Prostate gland (tissue), 2 donors: ENCODE measurements at places on chromosomes 7 and 10. TPM values are rescaled to one million over a fixed set of nuclear protein-coding genes. Genes with fewer than 3 reads are reported as not detected.

- H3K27ac ChIP-seq = no peak overlapping the region
- no peaks in the 10 kb centered on the region for H3K36me3 ChIP-seq
- no peak overlapping the region for H3K4me3 ChIP-seq
- no peaks in the 10 kb centered on the region for H3K27me3 ChIP-seq
- H3K4me1 ChIP-seq = no peaks in the 10 kb centered on the region
These were observed 663.2 kb upstream of the ANKRD30A start for GRCh38 chr10:36462194-36462593.

Gene INHBA
- 6.6 TPM for total RNA-seq

DNA sequence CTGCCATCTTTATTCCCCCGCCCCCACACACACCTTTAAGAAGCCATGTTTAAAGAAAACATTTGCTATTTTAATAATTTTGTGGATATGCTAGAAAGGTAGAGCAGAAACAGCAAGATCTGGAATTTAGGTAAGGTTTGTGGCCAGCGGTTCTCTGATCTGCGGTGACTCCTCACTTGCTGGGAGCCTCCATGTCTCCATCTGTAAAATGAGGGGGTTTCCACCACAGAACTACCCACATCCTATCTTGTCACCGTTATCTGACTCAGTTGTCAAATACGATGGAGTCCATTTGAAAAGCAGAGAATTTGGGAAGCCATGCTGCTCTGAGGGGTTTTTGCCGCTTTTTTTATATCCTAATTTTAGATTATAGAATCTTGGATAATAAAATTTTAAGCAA lies 23.3 kb downstream of the MACC1 start:
- H3K36me3 ChIP-seq = no peaks in the 10 kb centered on the region
- no peaks in the 10 kb centered on the region for H3K4me1 ChIP-seq
- H3K4me3 ChIP-seq = no peak overlapping the region
- no peak for DNase-seq

- H3K27me3 ChIP-seq = no peaks in the 10 kb centered on the region
- no peaks in the 10 kb centered on the region for H3K36me3 ChIP-seq
- no peak for DNase-seq
- no peak overlapping the region for H3K4me3 ChIP-seq
These were observed 246.7 kb upstream of the TPK1 start for GRCh38 chr7:145082366-145083161.

Gene SKIDA1
- total RNA-seq = 1.5 TPM

Gene CYP3A7
- not detected for total RNA-seq

Gene HOXA4
- 1.8 TPM for total RNA-seq

DNA sequence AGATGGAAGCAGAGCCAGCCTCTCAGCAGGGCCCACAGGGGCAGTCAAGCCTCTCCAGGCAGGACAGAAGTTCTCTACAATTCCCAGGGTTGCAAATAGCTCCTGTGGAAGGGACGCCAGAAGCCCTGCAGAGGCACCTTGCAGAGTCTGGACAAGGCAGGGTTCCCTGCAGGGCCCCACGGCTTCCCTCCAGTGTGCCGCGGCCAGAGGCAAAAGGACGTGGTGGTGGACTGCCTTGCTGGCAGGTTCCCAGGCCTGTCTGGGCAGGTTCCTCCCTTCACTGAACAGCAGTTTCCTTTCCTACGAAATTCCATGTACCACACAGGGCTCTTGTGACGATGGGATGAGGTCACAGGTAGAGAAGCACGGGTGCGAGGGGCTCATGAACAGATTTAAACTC lies 25.1 kb downstream of the UPP1 start:
- no peaks in the 10 kb centered on the region for H3K27me3 ChIP-seq
- H3K4me3 ChIP-seq = no peak overlapping the region
- H3K27ac ChIP-seq = no peak overlapping the region
- no peaks in the 10 kb centered on the region for H3K36me3 ChIP-seq
- DNase-seq = no peak
- no peaks in the 10 kb centered on the region for H3K4me1 ChIP-seq

DNA sequence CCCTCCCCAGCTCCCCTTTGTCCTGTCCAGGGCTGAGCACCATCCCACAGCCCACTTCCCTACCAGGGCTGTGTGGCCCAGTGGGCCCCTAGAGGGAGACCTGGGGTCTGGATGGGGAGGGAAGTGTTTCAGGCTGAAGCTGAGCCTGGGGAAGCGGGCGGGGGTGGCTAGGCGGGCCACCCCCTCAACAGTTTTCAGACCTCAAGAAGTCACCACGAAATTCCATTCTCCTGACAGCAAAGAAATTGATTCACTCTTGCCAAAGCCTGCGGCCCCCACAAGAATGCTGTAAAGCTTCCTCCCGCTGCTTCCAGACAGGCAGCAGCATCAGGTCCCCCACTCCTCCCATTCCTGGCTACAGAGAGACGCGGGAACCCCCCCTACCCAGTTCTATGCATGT lies 2.5 kb upstream of the LFNG start:
- H3K4me1 ChIP-seq = peaks cover 6% of the 10 kb centered on the region
- H3K27ac ChIP-seq = no peak overlapping the region
- DNase-seq = no peak
- no peaks in the 10 kb centered on the region for H3K27me3 ChIP-seq
- H3K36me3 ChIP-seq = no peaks in the 10 kb centered on the region

- no peaks in the 10 kb centered on the region for H3K4me1 ChIP-seq
- no peak for DNase-seq
- no peak overlapping the region for H3K4me3 ChIP-seq
- no peaks in the 10 kb centered on the region for H3K27me3 ChIP-seq
- H3K27ac ChIP-seq = no peak overlapping the region
These were observed 25.7 kb downstream of the SUV39H2 start for GRCh38 chr10:14904316-14904732.

Gene ZC3HAV1
- total RNA-seq = 41.2 TPM

Gene EGFR
- 112 TPM for total RNA-seq

GRCh38 chr7:156204820-156205219 lies 392.6 kb upstream of the SHH start:
- no peak overlapping the region for H3K4me3 ChIP-seq
- no peaks in the 10 kb centered on the region for H3K27me3 ChIP-seq
- H3K36me3 ChIP-seq = no peaks in the 10 kb centered on the region
- H3K4me1 ChIP-seq = no peaks in the 10 kb centered on the region
- no peak overlapping the region for H3K27ac ChIP-seq
- DNase-seq = no peak

Gene OR2A7
- 10.7 TPM for total RNA-seq

Gene MMRN2
- total RNA-seq = 24.6 TPM

Gene ADCYAP1R1
- total RNA-seq = 6.0 TPM

DNA sequence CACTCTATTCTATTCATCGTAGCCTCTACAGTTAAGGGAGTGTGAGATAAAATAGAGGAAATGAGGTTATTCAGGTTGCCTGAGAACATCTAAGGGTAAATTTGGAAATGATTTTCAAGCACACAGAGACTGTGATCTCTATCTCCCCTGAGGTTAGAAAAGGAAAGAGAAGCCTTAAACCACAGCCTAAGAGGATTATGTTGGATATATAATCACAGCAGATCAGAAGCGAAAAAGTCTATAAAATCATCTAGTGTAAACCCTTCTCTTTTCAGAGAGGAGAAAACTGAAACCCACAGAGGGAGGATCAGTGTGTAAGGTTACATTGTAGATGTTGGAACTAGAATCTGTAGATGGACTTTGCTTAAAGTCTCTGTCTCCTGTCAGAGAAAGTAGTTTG lies 90.6 kb upstream of the SEMA3E start:
- H3K4me1 ChIP-seq = no peaks in the 10 kb centered on the region
- no peak overlapping the region for H3K4me3 ChIP-seq

- H3K27ac ChIP-seq = no peak overlapping the region
- H3K27me3 ChIP-seq = no peaks in the 10 kb centered on the region
- no peak overlapping the region for H3K4me3 ChIP-seq
- H3K36me3 ChIP-seq = no peaks in the 10 kb centered on the region
- H3K4me1 ChIP-seq = no peaks in the 10 kb centered on the region
These were observed 26.3 kb downstream of the IPMK start for GRCh38 chr10:58241346-58241745.

DNA sequence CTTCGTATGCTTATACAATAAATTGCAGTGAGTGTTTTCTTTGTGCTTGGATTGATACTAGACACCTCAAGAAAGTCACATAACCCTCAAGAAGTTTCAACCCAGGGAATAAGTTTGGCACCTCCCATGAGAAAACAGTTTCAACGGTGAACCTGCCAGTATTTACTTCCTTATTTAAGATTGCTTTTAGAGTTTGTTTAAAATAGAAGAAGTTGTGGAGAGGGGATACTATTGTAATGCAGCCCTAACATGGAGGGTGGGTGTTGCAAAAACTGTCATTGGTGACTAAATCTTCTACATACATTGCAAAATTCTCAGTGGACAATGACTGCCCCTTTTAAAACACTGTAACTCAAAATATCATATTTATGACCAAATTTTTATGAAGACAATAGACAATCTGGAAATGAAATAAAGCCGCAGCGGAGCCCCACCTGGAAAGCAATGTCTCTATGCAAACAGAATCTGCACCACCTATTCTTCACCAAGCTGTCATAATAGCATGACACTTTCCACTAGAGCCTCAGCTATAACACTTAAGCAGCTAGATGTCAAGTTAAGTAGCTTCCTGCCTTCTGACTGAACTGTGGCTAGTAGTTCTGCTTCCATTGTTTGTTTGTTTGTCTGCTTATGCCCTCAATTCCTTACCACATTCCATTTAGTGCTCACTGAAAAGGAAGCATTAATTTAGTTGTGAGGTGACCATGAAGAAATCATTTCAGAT lies 98.2 kb downstream of the MDFIC start:
- H3K4me3 ChIP-seq = no peak overlapping the region
- no peaks in the 10 kb centered on the region for H3K36me3 ChIP-seq
- DNase-seq = no peak

DNA sequence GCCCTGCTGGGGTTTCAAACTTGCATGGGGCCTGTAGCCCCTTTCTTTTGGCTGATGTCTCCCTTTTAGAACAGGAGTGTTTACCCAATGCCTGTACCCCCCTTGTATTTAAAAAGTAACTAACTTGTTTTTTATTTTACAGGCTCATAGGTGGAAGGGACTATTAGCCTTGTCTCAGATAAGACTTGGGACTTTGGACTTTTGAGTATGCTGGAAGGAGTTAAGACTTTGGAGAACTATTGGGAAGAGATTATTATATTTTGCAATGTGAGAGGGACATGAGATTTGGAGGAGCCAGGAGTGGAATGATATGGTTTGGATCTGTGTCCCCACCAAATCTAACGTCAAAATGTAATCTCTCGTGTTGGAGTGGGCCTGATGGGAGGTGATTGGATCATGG lies 314.9 kb upstream of the SP8 start:
- H3K27me3 ChIP-seq = no peaks in the 10 kb centered on the region
- H3K4me3 ChIP-seq = no peak overlapping the region
- DNase-seq = no peak
- no peak overlapping the region for H3K27ac ChIP-seq
- H3K4me1 ChIP-seq = no peaks in the 10 kb centered on the region

- peaks cover 6% of the 10 kb centered on the region for H3K27me3 ChIP-seq
- H3K27ac ChIP-seq = no peak overlapping the region
- no peak for DNase-seq
- no peaks in the 10 kb centered on the region for H3K36me3 ChIP-seq
- no peak overlapping the region for H3K4me3 ChIP-seq
These were observed 162.3 kb downstream of the GFRA1 start for GRCh38 chr10:116110736-116111135.

Gene PTPN20
- 10.2 TPM for total RNA-seq

- no peaks in the 10 kb centered on the region for H3K4me1 ChIP-seq
- no peak overlapping the region for H3K4me3 ChIP-seq
- no peaks in the 10 kb centered on the region for H3K36me3 ChIP-seq
- no peak overlapping the region for H3K27ac ChIP-seq
- no peak for DNase-seq
- no peaks in the 10 kb centered on the region for H3K27me3 ChIP-seq
These were observed 19.7 kb downstream of the CALML5 start for GRCh38 chr10:5479481-5480161.

- H3K4me3 ChIP-seq = no peak overlapping the region
- no peaks in the 10 kb centered on the region for H3K36me3 ChIP-seq
- H3K27ac ChIP-seq = no peak overlapping the region
- DNase-seq = no peak
- H3K27me3 ChIP-seq = no peaks in the 10 kb centered on the region
- no peaks in the 10 kb centered on the region for H3K4me1 ChIP-seq
These were observed 73.3 kb upstream of the PRKG1 start for GRCh38 chr10:51000976-51001375.

- no peaks in the 10 kb centered on the region for H3K27me3 ChIP-seq
- no peak for DNase-seq
- no peak overlapping the region for H3K4me3 ChIP-seq
- no peak overlapping the region for H3K27ac ChIP-seq
- no peaks in the 10 kb centered on the region for H3K36me3 ChIP-seq
These were observed 324.0 kb downstream of the WDR37 start for GRCh38 chr10:1380088-1380671.

Gene PDE6C
- not detected for total RNA-seq

DNA sequence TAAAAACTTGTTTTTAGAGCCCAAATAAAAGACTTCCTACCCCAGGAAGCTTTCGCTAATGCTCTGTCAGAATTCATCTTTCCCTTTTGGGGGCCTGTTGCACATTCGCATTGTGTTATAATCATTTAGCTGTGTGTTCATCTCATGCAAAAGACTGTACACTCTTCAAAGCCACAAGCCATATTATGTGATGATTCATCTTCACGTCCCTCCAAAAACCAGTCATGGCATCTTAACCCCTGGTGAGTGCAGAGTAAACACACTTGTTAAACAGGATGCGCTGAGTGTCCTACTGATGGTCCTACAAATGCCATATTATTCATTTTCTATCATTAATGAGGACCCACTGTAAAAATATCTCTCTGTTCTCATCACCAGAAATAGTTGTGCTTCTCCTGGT lies 235.4 kb downstream of the KIAA1217 start:
- H3K27ac ChIP-seq = no peak overlapping the region
- H3K4me3 ChIP-seq = no peak overlapping the region
- no peak for DNase-seq
- H3K27me3 ChIP-seq = no peaks in the 10 kb centered on the region

Gene BLOC1S2
- total RNA-seq = 33.8 TPM

DNA sequence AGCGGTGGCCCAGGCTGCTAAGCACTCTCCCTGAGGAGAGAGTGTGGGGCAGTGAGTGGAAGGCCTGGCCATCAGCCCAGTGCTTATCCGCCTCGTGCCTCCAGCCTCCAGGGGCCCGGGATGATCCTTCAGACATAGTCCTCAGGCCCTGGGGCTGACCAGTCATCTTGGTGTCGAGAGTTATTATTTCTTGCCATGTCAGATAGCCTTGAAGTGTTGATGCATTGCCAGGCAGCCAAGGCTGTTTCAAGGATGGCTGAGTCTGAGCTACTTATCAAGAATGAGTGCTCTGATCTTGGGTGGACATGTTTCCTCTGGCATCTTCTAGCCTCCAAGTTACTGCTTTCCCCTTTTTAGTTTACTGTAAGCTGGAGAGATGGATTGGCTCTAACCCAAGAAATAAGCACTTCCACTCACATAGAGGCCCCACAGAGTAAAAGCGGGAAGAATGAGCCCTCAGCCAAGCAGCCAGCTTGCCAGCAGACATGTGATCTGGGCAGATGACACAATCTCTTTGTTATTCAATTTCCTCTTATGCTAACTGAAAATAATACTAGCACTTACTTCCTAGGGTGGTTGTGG lies 136.5 kb upstream of the NAMPT start:
- peak overlapping the region; percentile 32 for H3K27ac ChIP-seq
- H3K36me3 ChIP-seq = no peaks in the 10 kb centered on the region
- peak; percentile 24 for DNase-seq
- no peaks in the 10 kb centered on the region for H3K27me3 ChIP-seq
